ENCODE measurements at places on chromosomes 5 and 9.

DNA sequence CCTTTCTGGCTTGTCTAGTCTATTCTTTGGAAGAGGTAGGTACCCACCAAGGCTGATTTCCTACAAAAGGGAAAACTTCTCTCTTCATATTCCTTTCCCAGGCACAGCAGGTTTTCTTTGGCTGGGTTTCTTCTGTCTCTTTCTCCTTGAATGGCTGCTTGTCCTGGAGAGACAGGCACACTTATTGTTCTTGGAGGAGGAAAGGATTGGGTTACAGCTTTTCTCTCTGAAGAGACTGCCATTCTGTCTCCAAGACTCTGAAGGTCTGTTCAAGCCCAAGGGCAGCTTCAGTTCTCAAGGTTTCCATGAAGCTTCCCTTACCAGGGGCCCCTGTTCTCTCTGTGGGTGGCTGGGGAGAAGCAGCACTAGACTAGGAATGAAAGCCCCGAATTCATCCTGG, 33.9 kb downstream of the ACTBL2 start:
- DNase-seq = no peak

DNA sequence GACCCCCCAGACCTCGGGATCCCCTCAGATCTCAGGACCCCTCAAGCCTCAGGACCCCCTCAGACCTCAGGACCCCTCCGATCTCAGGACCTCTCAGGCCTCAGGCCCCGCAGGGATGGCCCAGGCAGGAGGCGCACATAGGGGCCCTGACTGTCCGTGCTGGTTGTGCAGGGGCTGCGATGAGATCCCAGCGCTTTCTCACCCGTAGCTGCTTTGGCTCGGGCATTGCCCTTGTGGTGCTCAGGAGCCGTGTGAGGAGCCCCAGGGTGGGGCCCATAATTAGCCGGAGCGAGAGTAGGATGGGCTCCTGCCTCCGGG, 680 bp upstream of the LPCAT1 start:
- DNase-seq = no peak

DNA sequence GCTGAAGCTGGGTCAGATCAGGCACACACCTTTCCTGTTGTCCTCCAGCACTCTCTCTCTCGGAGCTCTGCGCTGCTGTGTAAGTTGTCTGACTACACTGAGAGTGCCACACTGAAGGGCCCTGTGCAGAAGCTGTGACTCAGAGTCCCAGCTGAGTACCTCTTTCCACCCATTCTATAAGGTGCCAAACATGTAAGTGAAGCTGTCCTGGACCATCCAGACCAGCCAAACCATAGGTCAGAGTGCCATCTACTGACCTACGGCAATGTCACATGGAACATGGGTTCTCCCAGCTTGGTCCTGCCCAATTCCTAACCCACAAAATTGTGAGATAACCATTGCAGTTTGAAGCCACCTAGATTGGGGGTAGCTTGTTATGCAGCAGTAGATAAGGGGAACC, 68.2 kb downstream of the ADCY2 start:
- no peak for DNase-seq

DNA sequence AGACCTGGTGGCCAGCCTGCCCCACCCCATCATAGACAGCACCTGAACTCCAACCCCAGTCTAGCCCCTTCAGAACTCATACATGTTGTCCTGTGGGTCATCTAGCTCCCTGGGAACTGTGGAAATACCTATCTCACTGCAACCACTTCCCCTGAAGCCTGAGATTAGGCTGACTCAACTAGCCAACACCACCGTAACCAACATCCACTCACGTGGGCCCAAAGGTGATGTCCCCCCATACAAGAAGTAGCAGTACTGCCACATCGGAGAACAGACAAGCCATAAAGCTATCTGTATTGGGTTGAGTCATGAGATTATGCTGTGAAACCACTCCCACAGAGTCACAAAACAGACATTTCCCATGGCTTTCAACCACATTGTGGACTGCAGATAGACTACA, 46.6 kb downstream of the OSMR start:
- no peak for DNase-seq

DNA sequence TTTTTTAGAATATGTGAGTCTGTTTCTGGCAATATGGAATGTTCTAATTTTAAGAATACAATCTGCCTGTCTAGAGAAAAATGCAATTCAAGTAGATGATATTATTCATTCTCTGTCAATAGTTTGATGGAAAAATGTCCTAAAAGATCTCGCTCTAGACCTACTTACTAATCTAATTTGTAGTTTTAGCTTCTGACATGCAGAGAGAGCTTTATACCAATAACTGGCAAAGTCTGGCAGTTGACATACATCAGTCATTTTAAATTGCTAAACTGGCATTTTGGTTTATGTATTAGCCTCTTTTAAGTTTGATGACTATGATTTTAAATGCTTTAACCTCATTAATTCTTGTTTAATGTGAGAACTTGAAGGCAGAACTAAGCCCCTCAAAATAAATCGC, 355.0 kb upstream of the CDH10 start:
- DNase-seq = no peak

GRCh38 chr9:120091206-120091605, 488.8 kb downstream of the CDK5RAP2 start:
- DNase-seq = no peak

Measured in iPS-NIHi11 (cell line).